T-helper 2 cell (primary cell): ENCODE measurements at places on chromosomes 16 and 17.

- no peak for DNase-seq
These were observed 491 bp downstream of the USP7 start for GRCh38 chr16:8963010-8963820.

- DNase-seq, result no peak
These were observed 45.8 kb upstream of the LGALS9 start for GRCh38 chr17:27585153-27585681.

GRCh38 chr17:65017207-65017774 is 39.2 kb downstream of the GNA13 start:
- DNase-seq, result no peak

GRCh38 chr16:48590476-48590875 is 19.5 kb downstream of the N4BP1 start:
- DNase-seq, result no peak

GRCh38 chr16:53904533-53904932 is 200.6 kb downstream of the FTO start:
- no peak for DNase-seq

GRCh38 chr16:79765901-79766394 is 165.4 kb upstream of the MAF start:
- no peak for DNase-seq

DNA sequence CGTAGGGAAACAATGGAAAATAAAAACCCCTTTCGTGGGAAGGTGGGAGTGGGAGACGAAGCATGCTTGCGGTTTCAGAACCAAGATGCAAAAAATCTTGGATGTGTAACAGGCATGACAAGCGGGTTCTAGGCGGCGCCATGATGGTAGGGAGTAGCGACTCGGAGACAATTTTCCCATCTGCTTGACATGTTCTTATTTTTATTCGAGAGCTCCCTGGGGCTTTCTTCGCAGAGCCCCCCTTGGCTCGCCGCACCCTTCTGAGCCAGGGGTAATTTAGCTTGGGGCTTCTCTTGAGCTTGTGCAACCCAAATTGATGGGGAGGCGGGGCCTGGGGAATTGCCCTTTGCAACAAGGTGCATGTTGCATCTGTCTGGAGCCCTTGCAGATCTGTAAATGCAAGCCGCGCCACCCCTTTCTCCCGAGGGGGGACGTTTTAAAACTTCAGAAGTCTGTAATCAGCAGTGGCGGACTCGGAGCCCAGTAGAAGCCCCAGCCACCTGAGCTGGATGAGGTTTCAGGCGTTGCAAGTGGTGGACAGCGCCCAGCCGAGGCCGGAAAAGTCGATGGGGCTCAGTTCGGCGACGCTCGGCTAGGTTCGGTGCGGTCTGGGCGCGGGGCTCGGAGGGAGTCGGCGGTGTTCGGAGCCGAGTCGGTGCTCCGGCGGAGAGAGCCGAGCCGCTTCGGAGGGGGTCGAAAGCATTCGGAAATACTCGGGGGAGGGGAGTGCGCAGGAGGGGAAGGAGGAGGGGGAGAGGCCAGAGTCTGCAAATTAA is 2.9 kb downstream of the GNAO1 start:
- peak; percentile 70 for DNase-seq

DNA sequence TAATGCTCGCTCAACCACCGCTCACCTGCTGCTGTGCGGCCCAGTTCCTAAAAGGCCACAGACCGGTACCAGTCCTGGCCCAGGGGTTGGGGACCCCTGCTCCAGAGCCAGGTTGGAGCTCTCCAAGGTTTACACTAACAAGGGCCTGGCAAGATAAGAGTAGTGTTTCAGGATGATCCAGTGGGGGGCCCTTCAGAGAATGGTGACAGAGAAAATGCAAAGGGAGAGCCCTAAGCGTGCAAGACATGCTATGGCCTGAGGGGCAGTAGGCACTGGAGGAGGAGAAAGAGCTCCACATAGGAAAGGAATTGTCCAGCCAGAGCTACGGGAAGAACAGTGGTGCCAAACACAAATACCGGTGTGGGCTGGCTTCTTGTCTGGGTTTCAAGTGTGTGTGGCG is 233.4 kb downstream of the STX8 start:
- DNase-seq, result no peak

GRCh38 chr17:12209632-12210191 is 189.0 kb downstream of the MAP2K4 start:
- DNase-seq, result no peak

DNA sequence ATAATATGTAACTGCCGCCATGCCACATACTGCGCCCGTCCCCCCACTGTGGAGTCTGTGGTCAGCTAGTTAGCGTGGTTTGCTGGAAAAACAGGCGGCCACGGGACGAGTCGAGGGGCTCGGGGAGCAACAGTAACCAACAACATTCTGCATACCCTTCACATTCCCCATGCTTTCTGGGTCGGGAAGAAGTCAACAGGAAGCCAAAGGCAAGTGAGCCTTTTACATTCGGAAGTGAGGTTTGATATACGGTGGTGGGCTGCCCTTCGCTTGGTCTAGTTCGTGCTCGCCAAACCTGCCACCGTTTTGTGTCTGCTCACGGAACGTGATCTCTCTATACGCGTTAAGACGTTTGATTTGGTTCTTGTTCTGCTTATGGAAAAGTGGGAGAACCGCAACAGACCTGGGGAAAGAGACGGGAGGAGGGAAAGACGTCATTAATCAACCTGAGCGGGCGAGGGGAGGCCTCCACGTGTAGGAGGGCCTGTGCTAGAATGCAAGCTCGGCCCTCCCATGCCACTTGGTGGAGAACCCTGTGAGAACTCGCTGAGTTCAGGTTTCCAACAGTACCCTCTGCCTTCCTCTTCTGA is 28.9 kb upstream of the CFAP20 start:
- DNase-seq, result no peak

DNA sequence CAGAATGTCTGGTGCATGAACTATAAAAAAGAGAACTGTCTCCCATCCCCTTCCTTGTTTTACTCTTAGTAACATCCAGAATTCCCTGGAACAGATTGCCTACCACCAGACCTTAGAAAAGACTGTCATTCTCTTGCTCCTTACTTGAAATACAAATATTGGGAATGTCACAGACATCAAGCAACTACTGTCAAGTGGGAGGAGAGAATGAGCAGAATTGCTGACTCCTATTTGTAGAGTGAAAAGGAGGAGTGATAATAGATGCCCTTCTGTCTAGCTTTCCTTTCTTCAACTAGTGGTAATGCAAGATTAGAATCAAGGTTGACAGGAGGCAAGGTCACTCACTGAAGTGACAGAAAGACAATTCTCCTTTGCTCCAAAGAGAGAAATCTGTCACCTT is 23.9 kb upstream of the NOL11 start:
- no peak for DNase-seq

- DNase-seq, result no peak
These were observed 273.1 kb downstream of the CDH13 start for GRCh38 chr16:82899731-82900450.

DNA sequence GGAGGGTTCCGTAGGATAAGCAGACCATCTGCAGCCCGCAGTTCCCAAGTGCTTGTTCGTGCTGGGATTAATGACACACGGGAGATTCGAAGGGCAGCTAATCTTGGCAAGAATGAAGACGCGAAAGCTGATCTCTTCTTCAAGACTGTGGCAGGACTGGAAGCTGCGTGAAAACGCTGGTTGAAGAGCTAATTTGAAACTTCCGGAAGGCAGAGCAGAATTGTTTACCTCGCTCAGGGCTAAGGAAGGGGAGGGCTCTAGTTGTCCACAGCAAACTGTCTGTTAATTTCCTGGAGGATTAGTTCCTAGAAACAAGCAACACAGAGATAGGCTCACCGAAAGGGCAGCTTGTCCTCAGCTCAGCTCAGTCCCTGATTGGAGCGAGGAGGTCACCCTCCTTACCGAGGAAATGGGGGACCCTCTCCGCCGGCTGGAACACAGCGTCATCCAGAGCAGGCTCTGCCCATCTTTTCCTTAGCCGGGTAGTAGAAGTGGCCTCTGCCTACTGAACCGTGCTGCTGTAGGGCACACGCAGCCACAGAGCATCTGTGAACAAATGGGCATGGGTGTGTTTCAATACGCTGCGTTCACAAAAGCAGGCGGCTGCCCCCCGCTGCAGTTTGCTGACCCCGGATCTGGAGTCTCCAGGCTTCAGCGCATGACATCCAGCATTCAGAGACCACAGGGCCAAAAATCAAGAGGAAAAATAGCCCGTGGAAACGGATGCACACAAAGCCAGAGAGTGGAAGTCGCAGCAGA is 16.7 kb upstream of the BAIAP2 start:
- no peak for DNase-seq

DNA sequence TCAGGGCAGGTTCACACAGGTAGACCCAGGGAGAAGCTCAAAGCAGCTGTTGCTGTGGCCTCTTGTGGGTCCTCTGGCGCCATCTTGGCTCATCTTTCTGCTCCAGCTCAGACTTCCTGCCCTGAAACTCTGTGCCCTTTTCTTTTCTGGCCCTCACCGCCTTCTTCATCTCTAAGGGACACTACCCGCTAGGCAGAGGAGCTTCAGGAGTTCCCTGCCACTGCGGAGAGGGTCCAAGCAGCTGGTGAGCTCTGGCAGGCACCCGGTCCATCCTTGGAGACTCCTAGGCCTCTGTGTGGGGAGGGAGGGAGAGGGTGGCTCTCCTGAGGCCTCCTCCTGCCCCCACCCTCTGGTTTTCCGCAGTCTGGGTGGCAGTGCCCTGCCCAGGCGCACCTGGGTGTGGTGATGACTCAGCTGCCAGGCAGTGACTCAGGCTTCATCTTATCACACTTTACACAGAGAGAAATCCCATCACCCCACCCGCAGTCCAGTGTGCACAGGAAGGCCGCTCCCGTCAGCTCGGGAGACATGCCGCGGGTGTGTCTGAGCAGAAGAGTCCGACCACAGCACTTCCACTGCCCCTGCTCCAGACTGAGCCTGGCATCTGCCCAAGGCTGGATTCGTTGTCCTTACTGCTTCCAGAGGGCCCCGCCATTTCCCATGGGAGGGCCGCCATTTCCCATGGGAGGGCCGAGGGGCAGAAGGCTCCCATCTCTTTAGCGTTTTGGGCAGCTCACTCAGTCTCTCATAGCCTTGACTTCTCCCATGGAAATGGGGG is 7.3 kb downstream of the NT5C start:
- DNase-seq, result peak; percentile 42

GRCh38 chr17:46013502-46014165 is 14.6 kb downstream of the STH start:
- DNase-seq, result no peak

- DNase-seq, result no peak
These were observed 59.5 kb downstream of the NETO2 start for GRCh38 chr16:47084198-47084597.

GRCh38 chr17:74431568-74432423 is at the start of gene GPRC5C:
Gene GPRC5C (plus strand): TSS chr17:74432088. CDS start chr17:74439777, 7,689 bp downstream.
- peak; percentile 60 for DNase-seq

GRCh38 chr17:21495281-21495680 is 119.1 kb downstream of the KCNJ12 start:
- no peak for DNase-seq

- DNase-seq, result no peak
These were observed 2.6 kb upstream of the RASD1 start for GRCh38 chr17:17498606-17499301.

- DNase-seq, result no peak
These were observed 7.6 kb upstream of the CNP start for GRCh38 chr17:41959030-41959335.

GRCh38 chr16:84893849-84894599 is 74.2 kb downstream of the CRISPLD2 start:
- DNase-seq, result no peak
